Left lung (tissue), 14 donors: ENCODE measurements at places on chromosomes 3 and 15. TPM values are rescaled to one million over a fixed set of nuclear protein-coding genes. Genes with fewer than 3 reads are reported as not detected.

FILIP1L gene
- total RNA-seq = 24.3 TPM

GRCh38 chr15:40339621-40339945 lies 1.2 kb downstream of the CCDC9B start:
- DNase-seq = no peak

GRCh38 chr3:119237299-119237698 lies 3.4 kb downstream of the B4GALT4 start:
- DNase-seq = no peak

DNA sequence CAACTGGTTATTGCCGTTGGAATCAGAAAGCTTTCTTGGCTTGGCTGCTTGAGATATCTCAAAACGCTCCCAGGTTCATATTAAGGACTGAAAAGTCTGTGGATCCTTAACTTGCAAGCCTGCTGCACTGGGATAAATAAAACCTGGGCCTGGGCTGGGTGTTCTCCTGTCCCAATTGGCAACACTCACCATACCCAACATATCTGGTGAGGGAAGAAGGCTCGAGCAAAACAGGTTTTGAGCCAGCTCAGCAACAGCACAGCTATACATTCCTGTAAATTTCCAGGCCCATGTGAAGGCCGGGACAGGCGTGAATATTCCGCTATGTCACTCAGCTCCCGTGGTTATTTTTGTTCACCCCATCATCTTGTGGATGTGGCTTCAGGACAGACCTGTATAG lies 169.0 kb upstream of the BCL6 start:
- no peak for DNase-seq

- no peak for DNase-seq
These were observed 13.2 kb downstream of the NR1I2 start for GRCh38 chr3:119794971-119795612.

- no peak for DNase-seq
These were observed 317.7 kb downstream of the VPS13C start for GRCh38 chr15:61742591-61742990.

- no peak for DNase-seq
These were observed 81.1 kb upstream of the ROBO1 start for GRCh38 chr3:79848876-79849275.
